Fibroblast of lung (primary cell): ENCODE measurements at places on chromosomes 1 and 21. TPM values are rescaled to one million over a fixed set of nuclear protein-coding genes. Genes with fewer than 3 reads are reported as not detected.

The SYDE2 gene
- total RNA-seq = 7.4 TPM in 2 replicates

The REN gene
- total RNA-seq = 0.17 TPM in 1 of 2 replicates, not detected in the other

The LCE1B gene
- not detected in 2 replicates for total RNA-seq

The FAM131C gene
- 0.26 and 0.50 TPM in 2 replicates for total RNA-seq

The FAM72B gene
- 0.51 and 2.3 TPM in 2 replicates for total RNA-seq

The CFHR2 gene
- total RNA-seq = not detected in 2 replicates
